Tibial artery (tissue), 4 donors: ENCODE measurements at places on chromosomes 1 and 21.

DNA sequence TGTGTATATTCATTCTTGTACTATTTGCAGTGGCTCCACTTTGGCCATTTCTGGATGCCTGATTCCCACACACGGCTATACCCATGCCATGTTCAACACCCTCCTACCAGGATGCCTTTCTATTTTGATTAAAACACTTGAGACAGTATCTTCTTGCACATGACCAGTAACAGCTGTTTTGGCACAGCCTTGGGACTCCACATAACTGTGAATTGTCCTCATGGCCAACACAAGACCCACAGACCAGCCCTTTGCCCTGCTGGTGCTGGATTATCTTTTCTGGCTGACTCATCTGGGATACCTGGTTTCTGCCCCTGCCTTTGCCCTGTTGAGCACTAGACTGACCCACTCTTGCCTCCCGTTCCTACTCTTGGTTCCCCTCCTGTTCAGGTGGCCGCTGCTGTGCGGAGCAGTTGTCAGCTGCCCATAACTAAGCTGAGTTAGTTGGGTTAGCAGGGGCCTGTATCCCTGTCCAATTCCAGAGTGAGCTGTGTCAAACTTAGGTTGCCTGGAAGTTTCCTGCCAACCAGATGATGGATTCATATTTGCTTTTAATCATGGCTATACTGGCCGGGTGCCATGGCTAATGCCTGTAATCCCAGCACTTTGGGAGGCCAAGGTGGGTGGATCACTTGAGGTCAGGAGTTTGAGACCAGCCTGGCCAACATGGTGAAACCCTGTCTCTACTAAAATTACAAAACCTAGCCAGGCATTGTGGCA, 10.8 kb upstream of the EYA3 start:
- H3K4me3 ChIP-seq, result no peak overlapping the region
- H3K27me3 ChIP-seq, result peaks cover 5% of the 10 kb centered on the region
- H3K27ac ChIP-seq, result no peak overlapping the region
- DNase-seq, result no peak

GRCh38 chr1:12220890-12221289, 8.9 kb upstream of the VPS13D start:
- no peaks in the 10 kb centered on the region for H3K27me3 ChIP-seq
- DNase-seq, result no peak
- H3K4me3 ChIP-seq, result no peak overlapping the region
- no peaks in the 10 kb centered on the region for H3K4me1 ChIP-seq
- no peaks in the 10 kb centered on the region for H3K36me3 ChIP-seq
- H3K27ac ChIP-seq, result no peak overlapping the region

DNA sequence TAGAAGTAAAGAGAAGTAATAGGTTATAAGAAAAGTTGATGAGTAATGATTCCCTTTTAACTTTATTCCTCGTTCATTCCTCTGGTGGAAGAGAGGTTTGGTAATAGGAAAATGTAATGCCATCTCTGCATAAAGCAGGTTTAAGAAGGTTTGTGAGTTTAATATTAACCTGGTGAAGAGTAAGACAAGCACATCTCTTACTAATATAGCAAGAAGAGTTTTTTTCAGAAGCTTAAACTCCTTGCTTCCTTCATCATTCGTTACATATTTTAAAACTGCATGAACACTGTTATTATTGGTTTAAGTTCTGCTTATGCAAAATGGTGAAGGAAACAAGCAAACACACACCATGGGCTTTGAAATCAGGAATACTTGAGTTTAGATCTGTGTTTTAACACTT, 9.2 kb upstream of the PLA2G4A start:
- H3K4me1 ChIP-seq, result no peaks in the 10 kb centered on the region
- DNase-seq, result no peak
- no peak overlapping the region for H3K27ac ChIP-seq
- no peaks in the 10 kb centered on the region for H3K27me3 ChIP-seq

- H3K27ac ChIP-seq, result no peak overlapping the region
- H3K4me1 ChIP-seq, result no peaks in the 10 kb centered on the region
- no peak overlapping the region for H3K4me3 ChIP-seq
- DNase-seq, result no peak
Measured at GRCh38 chr1:192852001-192852947, 43.4 kb downstream of the RGS2 start.

- H3K4me1 ChIP-seq, result no peaks in the 10 kb centered on the region
- no peak overlapping the region for H3K27ac ChIP-seq
- H3K4me3 ChIP-seq, result no peak overlapping the region
- no peak for DNase-seq
- peaks cover 74% of the 10 kb centered on the region for H3K36me3 ChIP-seq
Measured at GRCh38 chr1:50502147-50502546, 78.9 kb upstream of the DMRTA2 start.

DNA sequence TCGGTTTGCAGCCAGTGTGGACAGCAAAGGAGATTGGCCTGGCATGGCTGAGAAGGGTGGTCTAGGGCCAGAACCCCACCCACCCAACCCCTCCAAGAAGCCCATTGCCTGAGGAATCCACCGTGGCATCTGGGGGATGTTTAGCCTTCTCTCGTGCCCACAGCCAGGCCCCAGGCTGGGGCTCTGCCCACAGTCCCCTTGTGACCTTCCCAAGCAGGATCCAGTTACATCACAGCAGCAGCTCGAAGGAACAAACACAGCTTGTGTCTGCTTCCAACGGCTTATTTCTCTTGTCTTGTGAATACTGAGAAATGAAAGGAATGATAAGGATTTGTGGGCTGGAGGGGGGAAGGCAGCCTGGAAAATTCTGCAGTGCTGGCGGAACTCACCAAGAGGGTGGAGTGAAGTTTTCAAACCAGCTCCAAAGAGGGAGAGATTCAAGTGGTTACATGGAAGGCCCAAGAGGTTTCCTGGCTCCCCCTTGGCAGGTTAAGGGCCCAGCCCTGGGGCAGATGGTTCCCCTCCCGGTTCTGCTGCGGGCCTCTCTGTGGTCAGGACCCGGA, 61.6 kb downstream of the DHRS3 start:
- H3K27me3 ChIP-seq, result no peaks in the 10 kb centered on the region
- DNase-seq, result peak; percentile 76
- H3K27ac ChIP-seq, result peak overlapping the region; percentile 84
- no peak overlapping the region for H3K4me3 ChIP-seq

GRCh38 chr1:218502383-218502782, 157.2 kb downstream of the TGFB2 start:
- H3K4me1 ChIP-seq, result peaks cover 41% of the 10 kb centered on the region
- no peaks in the 10 kb centered on the region for H3K36me3 ChIP-seq
- no peaks in the 10 kb centered on the region for H3K27me3 ChIP-seq
- DNase-seq, result no peak
- no peak overlapping the region for H3K27ac ChIP-seq

DNA sequence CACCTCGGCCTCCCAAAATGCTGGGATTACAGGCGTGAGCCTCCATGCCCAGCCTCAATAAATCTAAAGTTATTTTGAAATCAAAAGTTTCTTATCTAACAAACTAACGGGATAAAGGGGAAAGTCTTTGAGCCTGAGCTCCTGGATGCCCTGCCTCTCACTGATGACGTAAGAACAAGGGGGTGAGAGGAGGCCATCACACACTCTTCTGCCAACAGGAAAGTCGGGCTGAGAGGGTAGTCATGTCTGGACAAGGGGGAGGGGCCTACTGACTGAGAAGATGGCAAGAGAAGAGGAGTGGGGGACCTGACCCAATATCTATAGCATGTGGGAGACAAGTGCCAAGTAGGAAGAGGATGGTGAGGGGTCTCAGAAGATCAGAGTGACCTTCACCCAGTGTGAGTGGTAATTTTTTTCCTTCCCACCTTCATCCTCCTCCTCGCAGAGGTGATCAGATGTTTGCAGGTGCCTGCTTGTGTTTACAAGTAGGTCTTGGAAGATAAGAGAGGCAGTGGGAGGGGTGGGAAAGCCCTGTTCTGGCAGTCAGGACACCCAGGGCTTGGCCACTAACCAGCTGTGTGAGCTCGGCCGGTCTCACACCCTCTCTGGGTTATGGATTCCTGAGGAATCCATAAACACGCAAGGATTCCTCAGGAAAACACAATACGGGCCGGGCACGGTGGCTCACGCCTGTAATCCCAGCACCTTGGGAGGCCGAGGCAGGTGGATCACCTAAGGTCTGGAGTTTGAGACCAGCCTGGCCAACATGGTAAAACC, 9.6 kb downstream of the UQCRHL start:
- peak overlapping the region; percentile 84 for H3K27ac ChIP-seq
- no peaks in the 10 kb centered on the region for H3K4me1 ChIP-seq
- H3K27me3 ChIP-seq, result no peaks in the 10 kb centered on the region

DNA sequence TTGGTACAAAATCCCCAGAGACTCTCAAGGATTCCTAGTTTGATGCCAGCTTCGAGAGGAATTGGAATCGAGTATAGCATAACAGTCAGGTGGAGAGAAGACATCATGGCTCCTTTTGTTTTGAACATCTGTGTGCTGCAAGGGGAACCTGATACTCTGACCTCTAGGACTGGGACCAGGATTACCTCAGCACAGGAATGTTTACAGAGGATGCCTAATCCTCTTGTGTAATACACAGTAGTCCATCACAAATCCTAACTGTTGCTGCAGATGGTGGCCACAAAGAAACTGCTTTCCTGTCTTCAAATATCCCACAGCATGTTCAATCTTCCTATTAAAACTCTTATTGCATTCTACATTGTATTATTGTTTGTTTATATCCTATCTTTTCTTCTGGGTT, 111.8 kb upstream of the PRMT6 start:
- no peak overlapping the region for H3K27ac ChIP-seq
- DNase-seq, result no peak
- H3K36me3 ChIP-seq, result no peaks in the 10 kb centered on the region
- no peak overlapping the region for H3K4me3 ChIP-seq
- no peaks in the 10 kb centered on the region for H3K4me1 ChIP-seq
- H3K27me3 ChIP-seq, result no peaks in the 10 kb centered on the region

DNA sequence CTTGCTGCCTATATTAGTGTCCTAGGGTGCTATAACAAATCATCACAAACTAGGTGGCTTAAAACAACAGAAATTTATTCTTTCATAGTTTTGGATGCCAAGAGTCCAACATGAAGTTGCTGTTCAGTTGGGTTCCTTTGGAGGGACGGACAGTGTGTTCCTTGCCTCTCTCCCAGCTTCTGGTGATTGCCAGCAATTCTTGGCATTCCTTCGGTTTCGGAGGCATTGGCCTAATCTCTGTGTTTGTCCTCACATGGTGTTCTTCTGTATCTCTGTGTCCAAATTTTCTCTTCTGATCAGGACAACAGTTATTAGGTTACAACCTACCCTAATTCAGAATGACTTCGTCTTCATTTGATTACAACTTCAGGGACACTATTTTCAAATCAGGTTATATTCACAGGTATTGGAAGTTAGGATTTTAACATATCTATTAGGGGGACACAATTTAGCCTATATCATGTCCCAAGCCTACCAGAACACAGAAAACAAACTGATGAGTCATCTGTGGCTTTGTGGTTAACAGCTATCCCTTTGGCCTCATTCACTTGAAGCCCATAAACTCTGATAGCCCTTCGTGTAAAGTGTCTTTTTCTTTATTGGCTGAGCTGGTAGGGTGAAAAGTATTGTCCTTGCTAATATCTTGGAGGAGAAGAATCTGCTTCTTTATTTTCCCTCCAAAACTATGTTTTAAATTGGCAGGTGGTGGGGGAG, 83.2 kb upstream of the PAPPA2 start:
- no peaks in the 10 kb centered on the region for H3K4me1 ChIP-seq
- H3K36me3 ChIP-seq, result no peaks in the 10 kb centered on the region
- DNase-seq, result peak; percentile 74
- no peaks in the 10 kb centered on the region for H3K27me3 ChIP-seq
- no peak overlapping the region for H3K4me3 ChIP-seq
- H3K27ac ChIP-seq, result no peak overlapping the region

DNA sequence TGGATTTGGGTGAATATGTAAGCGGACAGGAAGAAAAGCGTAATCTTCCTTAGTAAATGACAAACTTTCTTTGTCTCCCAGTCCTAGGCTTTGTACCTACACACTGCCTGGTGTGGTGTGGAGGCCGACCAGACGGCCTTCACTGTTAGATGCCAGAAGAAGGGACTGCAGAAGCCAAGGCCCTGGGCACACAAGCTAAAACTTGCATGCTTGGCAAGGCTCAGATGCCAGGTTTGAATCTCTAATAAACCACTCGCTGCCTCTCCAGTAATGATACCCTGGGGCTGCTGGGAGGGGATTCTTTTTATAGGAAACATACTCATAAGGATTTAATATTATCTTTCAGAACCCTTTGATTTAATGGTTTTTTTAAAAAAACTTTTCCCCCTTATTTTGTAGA, 263.8 kb downstream of the PTPRC start:
- no peaks in the 10 kb centered on the region for H3K27me3 ChIP-seq
- no peak overlapping the region for H3K4me3 ChIP-seq
- peaks cover 4% of the 10 kb centered on the region for H3K4me1 ChIP-seq
- no peaks in the 10 kb centered on the region for H3K36me3 ChIP-seq
- H3K27ac ChIP-seq, result no peak overlapping the region

DNA sequence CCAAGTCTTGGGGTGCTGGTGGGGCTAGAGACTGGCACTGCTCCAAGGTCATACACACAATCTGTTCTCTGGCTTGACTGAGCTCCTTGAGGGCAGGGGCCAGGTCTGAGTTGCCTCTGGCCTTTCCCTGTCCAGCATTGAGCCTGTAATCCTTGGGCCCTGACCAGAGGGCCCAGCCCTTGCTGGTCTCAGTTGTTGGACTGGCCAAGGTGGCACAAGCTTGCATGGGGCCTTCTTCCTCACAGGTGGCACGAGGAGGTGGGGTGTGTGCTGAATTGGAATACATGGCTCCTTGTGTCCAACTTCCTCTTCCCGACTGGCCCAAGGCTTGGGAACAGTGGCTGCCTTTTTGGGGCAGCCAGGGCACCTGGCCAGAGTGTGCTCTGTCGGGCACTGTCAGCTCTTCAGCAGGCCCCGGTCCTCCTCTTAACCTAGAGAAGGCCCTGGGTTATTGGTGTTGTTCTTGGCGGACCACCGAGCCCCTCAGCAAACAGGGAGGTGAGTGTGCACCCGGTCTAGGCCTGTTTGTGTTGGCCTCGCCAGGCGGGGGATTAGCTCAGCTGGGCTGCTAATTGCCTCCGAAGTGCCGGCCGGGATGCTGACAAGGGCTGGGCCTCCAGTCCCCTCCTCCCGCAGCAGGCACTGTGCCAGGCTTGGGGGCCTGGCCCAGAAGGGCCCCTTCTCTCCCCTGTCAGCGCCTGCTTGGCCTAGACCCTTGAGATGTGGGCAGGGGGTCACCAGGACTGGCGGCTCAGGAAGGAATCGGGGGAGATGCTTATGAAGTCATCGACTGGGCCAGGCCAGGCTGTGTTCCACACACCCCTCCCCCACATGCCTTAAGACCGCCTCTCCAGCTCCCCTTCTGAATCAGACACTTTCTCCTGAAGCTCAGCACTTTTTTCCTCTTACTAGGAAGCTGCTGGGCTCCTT, 28.5 kb downstream of the WNT4 start:
- H3K4me3 ChIP-seq, result no peak overlapping the region
- H3K4me1 ChIP-seq, result peaks cover 7% of the 10 kb centered on the region
- no peak for DNase-seq
- no peaks in the 10 kb centered on the region for H3K36me3 ChIP-seq

- no peaks in the 10 kb centered on the region for H3K27me3 ChIP-seq
- H3K4me1 ChIP-seq, result peaks cover 63% of the 10 kb centered on the region
- no peak overlapping the region for H3K4me3 ChIP-seq
- H3K36me3 ChIP-seq, result no peaks in the 10 kb centered on the region
- DNase-seq, result no peak
Measured at GRCh38 chr1:63693944-63694571, 79.8 kb upstream of the ROR1 start.

GRCh38 chr1:203828002-203828401, 32.6 kb downstream of the ZBED6 start:
- H3K4me1 ChIP-seq, result peaks cover 9% of the 10 kb centered on the region
- DNase-seq, result no peak
- H3K27ac ChIP-seq, result peak overlapping the region; percentile 21
- no peak overlapping the region for H3K4me3 ChIP-seq
- H3K27me3 ChIP-seq, result no peaks in the 10 kb centered on the region
- H3K36me3 ChIP-seq, result peaks cover 56% of the 10 kb centered on the region

- H3K4me1 ChIP-seq, result no peaks in the 10 kb centered on the region
- H3K36me3 ChIP-seq, result no peaks in the 10 kb centered on the region
- H3K27me3 ChIP-seq, result peaks cover 34% of the 10 kb centered on the region
- DNase-seq, result no peak
Measured at GRCh38 chr1:53409233-53409632, 50.0 kb upstream of the DMRTB1 start.
